ENCODE measurements at places on chromosomes 4 and X. TPM values are rescaled to one million over a fixed set of nuclear protein-coding genes. Genes with fewer than 3 reads are reported as not detected.

Gene C1QTNF7
- polyA plus RNA-seq, result 2.5 TPM

Gene SHROOM3
- 19.0 TPM for polyA plus RNA-seq

Gene HPF1
- 26.0 TPM for polyA plus RNA-seq

Gene OPHN1
- 16.3 TPM for polyA plus RNA-seq

Gene SPANXB1
- polyA plus RNA-seq, result not detected

Gene CPZ
- 8.6 TPM for polyA plus RNA-seq

Gene EVC
- polyA plus RNA-seq, result 14.8 TPM

DNA sequence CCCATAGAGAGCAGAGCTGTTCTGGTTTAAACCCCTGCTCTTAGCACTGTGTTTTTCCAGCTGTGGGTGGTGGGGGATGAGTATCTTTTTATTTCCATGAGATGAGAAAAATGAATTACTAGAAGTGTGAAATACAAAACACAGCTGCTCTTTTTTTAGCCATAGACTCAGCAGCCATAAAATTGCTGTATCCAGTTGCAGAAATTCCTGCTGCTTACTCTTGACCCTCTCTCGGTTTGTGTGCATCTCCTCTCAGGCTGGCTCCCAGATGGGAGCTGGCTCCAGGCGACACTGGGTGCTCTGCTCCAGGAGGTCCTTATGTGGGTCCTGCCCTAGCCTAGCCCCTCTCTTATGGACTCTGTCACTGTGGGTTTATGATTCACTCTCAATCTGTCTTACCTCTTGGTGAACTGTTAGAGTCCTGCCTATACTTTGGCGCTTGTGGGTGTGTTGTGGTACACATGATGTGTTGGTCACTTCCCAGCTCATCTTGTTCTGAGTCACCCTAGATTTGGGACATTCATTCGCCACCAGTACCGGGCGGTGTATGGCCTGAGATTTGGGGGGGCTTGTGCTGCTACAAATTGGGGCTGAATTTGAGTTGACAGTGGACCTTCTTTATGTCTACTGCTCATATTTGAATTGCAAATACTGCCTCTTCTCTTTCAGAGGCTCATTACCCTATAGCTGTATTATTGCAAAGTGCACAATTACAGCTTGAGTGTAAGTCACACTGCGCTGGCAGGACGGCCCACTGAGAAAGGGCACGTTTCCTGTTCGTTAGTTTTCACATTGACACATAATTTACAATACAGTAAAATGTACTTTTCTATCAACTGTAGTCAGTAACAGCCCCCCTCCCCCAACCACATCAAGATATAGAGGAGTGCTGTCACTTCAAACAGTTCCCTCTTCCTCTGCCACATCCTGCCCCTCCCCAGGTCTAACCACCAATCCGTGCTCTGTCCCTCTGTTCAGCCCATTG lies 46.9 kb upstream of the MSANTD1 start:
- DNase-seq, result no peak

DNA sequence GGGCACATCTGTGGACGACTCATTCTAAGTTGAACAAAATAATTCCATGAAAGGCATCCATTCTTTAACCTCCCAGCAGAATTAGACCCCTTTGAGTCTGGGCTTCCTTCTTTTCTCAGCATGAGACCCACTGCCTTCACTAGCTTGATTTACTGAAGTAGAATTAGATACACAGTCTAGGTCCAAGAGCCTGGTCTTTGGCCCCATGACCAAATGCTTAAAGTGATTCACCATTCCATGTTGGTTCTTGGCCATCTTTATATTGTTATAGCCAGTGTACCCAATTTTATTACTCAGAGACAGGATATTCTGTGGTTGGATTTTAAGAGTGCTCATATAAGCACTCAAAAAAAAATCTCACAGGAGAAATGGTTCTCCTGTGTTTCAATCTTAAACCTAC lies 155.3 kb upstream of the GPC4 start:
- DNase-seq, result no peak

DNA sequence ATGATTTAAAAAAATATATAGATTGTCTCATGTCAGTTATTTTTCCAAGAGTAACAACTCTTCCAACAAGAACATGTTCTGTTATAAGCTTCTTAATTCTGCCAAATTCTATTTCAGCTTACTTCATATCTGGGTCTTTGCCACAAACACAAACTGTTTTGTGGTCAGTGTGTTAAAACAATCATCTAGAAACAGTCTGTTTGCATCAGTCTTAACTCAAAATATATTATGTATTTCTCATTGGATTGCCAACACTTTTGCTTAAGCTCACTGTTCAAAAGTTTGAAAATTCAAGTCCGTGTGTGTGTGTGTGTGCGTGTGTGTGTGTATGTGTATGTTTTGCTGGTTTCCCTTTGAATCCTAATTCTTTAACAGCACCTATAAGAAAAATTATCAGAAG lies 752.3 kb upstream of the NDST4 start:
- DNase-seq, result peak; percentile 86

DNA sequence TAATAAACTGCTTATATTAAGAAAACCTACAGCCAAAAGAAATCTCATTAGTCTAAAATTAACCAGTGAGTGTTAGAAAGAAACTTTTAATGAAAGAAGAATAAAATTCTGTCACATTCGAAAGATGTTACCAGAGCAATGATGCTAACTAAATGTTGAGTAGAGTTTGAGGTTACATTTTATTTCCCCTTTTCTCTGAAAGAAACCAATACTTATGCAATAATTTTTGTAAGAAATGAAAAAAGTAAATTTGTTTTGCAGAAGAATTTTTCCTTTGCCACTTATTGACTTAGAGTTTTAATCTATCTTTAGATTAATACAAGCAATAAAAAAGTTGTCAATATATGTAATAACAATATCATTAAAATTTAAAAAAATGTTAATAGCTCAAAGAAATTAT lies 574.0 kb upstream of the GALNTL6 start:
- DNase-seq, result no peak

GRCh38 chrX:24343719-24344118 lies 16.7 kb upstream of the SUPT20HL1 start:
- DNase-seq, result no peak

- DNase-seq, result no peak
Measured at GRCh38 chrX:56233682-56234081, 1.5 kb downstream of the KLF8 start.

DNA sequence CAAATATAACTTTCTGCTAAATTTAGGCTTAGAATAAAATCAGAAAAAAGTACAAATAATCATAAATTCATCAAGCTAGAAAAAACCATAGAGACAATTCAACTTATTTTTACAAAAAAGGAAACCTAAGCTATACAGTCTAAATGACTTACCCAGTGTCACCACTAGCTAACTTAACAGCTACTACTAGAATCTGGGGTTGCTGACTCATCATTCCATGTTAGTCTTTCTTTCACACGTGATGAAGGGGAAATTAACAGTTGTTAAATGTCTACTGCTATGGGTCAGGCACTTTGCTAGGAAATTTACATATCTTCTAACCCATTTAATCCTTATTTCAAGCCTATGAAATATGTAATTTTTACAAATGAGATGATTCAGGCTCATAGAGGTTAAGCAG lies 349.3 kb upstream of the GALNT7 start:
- DNase-seq, result no peak

DNA sequence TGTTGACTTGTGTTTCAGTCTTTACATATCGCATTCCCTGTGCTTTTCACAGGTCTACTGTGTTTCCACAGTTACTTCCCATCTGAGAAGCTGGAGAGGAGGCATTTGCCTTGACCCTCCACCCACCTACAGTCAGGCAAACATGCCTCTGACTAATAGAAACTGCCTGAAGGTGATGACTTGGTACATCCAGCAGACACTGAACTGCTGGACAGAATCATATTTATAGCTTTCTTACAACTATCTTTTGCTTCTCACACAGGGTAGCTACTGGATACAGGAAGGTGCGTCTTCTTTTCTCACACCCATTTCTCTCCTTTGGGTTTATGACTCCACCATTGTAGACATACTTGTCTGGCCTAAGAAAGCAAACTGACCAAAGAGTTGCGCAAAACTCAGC lies 58.0 kb downstream of the VGLL1 start:
- DNase-seq, result no peak

Data from forelimb muscle (tissue), 1 donor.